A549 (cell line): ENCODE measurements at places on chromosomes 6 and 20.

DNA sequence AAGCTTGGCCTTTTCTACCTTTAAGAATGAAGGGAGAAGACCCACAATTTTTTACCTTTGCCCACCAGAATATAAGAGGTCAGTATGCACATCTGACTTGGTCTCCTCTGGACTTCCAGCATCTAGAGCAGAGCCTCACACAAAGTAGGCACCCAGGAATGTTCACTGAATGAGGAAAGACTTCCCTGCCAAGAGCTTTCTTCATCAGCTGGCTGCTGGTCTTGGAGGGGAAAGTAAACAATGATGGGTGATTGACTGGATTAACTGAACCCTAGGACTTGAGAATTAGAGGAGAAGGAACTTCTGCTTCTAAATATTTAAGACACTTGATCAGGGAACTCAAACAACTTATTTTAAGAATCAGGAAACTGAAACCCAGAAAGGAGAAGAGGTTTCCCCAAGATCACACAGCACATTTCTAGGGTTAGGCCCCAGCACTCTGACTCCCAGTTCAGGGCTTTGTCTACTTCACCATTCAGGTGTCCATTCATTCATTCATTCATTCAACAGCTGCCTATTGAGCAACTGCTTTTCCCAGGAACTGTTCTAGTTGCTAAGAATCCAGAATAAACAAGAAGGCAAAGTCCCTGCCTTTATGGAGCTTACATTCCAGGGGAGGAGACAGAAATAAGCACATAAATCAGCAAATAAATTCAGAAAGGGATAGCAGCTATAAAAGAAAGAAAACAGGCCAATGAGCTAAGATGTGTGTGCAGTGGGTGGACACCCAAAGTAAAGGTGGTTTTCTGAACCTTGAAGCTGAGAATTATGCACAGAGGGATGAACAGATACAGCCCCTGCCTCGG lies 216.9 kb upstream of the LRFN2 start:
- no peak for DNase-seq

- peak; percentile 51 for DNase-seq
Measured at GRCh38 chr6:31007694-31008093, 2.6 kb upstream of the MUC22 start.

GRCh38 chr20:25739615-25740320 lies 43.1 kb upstream of the ZNF337 start:
- DNase-seq, result no peak

- no peak for DNase-seq
Measured at GRCh38 chr6:125717120-125717731, 32.2 kb upstream of the HEY2 start.

DNA sequence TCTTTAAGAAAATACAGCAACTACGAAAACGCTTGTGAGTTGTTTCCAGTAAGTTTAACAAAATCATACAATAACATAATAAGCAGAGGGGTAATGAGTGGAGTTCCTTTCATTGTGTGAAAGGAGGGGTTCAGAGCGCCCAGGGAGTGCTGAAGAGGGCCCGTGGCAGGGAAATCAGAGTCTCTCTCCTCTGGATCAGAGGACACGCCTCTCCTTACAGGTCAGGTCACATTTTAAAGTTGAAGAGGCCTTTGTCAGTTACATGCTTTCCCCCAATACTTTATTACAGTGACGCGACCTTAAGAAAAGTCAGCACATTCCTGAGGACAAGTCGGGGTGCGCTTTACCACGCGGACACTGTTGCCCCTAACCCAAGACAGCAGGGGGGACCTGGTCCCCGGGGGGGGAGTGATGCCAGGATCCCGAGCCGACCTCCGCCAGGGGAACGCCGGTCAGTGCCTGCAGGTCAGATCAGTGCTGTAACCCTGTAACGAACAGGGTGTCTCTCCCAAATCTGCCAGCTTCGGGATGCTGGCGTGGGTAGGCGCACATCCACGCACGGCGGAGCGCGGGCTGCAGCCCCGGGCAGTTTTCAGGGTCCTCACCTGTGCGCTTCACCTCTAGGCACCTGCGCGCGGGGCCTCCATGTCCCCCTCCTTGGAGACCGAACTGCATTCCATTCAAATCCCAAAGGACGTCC lies 848 bp downstream of the DACT2 start:
- no peak for DNase-seq

DNA sequence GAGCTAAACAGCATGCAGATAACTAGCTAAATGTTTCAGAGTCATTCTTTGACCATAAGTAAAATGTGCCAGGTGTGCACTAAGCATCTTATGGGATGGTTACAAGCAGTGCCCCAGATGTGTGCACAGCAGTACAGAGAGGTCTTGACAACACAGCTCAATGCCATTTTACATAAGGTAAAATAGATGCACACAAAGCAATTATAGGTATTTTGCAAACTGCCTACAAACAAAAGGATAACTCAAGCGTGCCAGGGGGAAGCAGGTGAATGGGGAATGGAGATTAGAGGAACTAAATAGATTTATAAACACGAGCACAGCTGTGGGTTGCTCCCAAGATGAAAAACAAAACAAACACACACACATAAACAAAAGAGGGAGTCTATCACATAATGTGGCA lies 64.8 kb downstream of the SLC2A10 start:
- no peak for DNase-seq

DNA sequence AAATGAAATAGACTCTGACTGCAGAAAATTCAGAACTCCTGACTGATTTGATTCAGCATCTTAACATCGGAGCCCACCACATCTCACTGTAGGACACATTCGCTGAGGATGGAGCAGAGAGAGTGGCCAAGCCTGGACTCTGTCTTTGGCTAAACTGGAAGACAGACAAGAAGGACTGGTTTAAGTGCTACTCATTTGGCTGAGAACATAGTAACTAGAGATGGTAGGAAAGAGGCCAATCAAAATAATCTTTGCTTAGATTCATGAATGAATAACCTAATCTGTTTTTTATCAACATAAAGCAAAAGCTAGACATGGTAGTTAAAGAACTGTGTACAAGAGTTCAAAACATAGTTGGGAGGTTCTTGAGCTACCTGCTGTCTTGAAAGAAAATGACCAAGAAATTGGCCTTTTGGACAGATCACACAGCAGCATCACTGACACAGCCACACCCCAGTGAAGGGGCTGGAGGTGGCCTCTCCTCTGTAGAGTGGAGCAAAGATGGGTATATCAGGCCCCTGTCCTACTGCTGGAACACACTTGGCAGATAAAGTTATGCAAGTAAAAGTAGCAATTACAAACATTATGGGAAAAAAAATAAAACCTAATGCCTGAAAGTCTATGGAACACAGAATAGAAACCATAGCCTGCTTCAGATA lies 87.1 kb upstream of the NT5E start:
- DNase-seq, result no peak

DNA sequence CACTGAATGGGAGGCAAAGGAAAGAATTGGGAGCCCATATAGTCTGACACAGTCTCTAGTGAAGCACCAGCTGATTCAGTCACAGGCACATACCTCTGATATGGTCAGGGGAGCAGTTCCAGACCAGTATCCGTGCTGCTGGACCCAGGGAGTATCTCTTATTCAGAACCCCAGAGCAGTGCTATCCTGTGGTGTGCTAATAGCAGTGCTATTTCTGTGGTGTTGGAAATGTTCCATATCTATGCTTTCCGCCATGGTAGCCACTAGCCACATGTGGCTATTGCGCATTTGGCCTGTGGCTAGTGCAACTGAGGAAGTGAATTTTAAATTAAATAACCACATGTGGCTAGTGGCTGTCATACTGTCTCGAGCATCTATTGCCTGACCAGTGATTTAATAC lies 11.0 kb downstream of the SCUBE3 start:
- no peak for DNase-seq

DNA sequence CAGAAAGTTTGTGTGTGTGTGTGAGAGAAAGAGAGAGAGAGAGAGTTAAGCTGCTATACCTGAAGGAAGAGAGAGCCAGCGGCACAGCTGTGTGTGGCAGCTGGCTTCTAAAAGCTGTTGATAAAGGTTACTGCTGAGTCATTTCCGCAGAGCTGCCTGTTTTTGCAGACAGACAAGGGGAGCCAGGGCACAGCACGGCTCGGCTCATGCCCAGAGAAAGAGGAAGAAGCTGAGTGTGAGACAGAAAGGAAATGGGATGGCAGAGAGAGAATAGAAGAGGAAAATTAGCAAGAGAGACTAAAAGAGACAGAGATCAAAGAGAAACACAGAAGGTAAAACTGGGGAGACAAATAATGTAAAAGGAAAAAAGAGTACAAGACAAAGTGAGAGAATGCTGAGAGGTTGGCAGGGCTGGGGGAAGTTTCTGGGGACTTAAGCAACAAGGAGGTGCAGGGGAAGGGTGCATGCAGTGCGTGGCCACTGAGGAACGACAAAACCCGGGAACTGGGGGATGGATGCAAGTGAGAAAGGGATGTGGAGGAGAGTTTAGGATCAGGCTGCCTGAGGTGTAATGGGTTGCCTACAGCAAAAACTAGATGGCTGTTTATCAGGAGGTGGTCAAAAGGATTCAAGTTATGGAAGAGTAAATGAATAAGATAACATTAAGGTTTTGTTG lies 22.7 kb downstream of the HLA-A start:
- peak; percentile 46 for DNase-seq

GRCh38 chr6:7938562-7939183 lies 28.1 kb upstream of the TXNDC5 start:
- no peak for DNase-seq

DNA sequence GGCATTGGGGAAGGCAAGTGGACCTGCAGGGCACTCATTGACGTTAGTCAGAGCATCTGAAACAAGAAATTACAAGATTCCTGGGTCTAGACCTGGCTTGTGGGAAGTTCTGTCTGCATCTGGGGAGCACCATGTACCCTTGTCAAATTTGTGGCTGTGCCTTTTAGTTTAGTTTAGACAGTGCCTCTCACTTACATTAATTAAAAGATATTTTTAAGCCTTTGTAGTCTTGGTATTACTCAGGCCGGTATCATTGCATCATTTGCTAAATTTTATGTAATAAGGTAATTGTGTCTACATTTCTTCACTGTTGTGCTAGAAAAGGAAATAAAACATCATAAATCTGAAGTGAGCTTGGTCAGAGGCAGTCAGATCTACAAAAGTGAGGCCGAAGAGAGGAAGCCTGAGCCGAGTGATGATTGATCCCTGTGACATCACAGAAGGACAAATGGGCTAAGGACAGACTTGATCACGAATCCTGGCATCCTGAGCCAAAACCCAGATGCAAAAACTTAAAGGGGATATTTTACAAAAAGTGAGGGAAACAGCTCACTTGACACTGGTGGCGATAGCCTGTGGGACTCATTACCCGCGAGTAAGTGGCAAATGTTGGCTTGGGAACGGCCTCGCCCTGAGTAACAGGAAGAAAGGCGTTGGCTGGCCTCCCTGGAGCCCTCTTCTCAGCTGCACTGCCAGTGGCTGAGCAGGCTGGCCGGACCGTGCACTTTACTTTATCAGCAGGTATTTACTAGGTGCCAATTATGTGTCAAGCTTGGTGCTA lies 106.5 kb downstream of the TCP11 start:
- no peak for DNase-seq

GRCh38 chr6:24504649-24505586 lies 10.1 kb downstream of the ALDH5A1 start:
- no peak for DNase-seq

GRCh38 chr6:11368760-11369159 lies 136.3 kb upstream of the NEDD9 start:
- no peak for DNase-seq

DNA sequence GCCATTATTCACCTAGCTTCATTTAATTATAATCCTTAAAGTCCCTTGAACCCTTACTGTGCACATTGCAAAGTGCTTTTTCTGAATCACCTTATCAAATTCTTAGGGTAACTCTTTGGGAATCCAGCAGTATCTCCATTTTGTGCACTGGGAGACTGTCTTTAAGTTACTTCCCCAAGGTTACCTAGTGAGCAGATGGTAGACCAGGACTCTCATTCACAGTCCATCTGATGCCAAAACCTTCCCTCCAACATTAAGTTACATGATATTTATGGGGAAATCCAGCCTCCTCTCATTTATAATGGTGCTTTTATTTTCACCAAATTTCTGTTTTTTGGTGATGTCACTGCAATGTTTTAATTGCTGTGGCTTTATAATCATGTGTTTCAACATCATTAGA lies 75.7 kb downstream of the NCOA7 start:
- no peak for DNase-seq

- DNase-seq, result peak; percentile 9
Measured at GRCh38 chr20:7161690-7162089, 394.2 kb downstream of the BMP2 start.

DNA sequence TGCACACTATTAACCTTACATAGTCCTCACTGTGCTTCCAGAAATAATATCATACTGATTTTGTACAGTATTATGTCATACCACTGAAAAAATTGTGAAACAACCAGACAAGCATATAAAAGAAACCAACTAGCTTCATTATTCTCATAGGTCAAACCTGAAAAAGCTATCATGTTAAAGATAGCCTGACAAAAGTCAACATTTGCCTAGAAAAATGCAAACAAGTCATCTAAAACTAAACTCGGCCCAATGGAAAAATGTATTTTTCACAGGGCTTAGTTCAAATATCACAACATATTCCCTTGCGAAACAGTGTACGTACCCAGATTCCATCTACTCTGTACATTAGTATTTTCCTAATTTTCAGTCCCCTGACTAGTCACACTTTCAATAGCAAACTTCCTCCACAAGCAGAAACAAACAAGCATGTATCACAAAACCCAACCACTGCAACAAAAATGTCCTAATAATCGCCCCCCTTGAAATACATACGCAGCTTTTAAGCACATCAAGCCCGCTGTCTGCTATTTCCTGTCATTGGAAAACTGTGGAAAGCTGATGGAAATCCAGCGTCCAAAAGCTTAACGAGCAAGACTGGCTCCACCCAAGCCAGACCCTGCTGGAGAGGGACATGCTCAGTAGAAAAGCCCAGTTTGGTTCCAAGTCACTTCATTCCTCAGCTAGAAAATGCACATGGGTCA lies 93.1 kb downstream of the EPB41L2 start:
- DNase-seq, result peak; percentile 9

GRCh38 chr20:12386821-12387220 lies 469.1 kb downstream of the BTBD3 start:
- no peak for DNase-seq

DNA sequence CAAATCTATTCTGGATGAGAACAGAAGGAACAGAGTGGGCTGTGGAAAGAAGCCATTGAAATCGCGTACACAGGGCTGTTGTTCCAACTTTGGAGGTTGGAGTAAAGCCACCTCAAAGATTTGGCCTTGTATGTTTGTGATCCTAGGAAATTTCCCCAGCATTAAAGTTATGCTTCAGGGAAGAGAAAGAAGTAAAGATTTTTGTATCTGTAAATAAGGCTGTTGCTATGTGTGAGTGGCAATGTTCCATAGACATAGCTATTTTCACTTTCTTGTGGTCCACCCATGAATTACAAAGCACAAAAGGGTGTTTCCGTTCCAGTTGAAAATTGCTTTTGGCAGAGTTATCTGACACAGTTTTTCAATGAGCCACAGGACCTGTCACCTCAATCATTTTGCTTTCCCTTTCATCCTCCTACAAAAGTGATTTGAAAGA lies 321.3 kb downstream of the TFAP2B start:
- DNase-seq, result no peak

- DNase-seq, result peak; percentile 44
Measured at GRCh38 chr6:24492475-24492874, 2.3 kb upstream of the ALDH5A1 start.

- DNase-seq, result no peak
Measured at GRCh38 chr6:143586557-143586956, 75.0 kb upstream of the FUCA2 start.

- no peak for DNase-seq
Measured at GRCh38 chr6:5540370-5540769, 279.1 kb downstream of the FARS2 start.
